Cardiac muscle cell (in vitro differentiated cells and primary cell): ENCODE measurements at places on chromosomes 16 and 17.

DNA sequence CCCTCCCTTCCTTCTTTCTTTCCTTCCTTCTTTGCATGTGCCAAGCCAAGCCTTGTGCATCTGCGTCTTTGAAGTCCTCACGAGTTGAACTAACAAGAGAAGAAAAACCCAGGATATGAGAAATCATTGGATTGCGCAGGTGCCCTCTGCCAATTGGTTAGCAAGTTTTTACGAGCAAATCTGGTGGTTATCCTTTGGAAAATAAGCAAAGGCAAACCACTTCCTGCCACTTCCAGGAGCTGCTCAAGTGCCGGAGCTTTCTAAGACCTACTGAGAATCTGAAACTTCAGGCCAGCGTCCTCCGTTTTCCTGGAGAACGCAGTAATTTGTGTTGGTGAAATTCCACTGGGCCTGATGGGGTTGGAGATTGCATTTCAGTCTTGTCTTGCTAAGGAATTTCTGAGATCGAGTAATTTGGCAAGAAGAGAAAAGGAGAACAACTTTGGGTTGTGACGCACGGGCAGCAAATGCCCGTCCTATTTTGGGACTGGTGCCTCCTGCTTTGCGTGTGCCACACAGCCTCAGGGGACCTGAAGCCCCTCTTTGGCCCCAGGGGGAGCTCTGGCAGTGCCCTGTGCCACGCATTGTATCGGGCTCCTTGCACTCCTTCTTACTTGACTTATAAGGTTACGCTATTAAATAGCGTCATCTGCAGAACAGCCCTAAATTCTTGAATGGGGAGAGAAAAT is 56.4 kb downstream of the CMIP start:
- DNase-seq = no peak

DNA sequence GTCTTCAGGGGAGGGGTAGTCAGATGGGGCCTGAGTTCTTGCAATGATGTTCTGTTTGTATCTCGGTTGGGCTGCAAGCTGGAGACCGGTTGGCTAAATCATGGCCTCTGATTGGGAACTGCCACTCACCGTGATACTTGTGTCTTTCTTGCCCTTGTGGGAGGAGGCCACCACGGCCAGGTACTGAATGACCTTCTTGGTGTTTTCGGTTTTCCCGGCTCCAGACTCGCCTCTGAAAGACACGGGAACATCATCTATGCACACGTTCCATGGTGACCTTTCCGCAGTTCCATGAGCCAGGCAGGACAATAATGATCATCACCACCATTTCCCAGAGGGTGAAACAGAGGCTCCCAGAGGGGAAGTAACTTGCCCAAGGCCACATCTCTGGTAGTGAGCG is 70.3 kb downstream of the MYH11 start:
- DNase-seq = no peak

DNA sequence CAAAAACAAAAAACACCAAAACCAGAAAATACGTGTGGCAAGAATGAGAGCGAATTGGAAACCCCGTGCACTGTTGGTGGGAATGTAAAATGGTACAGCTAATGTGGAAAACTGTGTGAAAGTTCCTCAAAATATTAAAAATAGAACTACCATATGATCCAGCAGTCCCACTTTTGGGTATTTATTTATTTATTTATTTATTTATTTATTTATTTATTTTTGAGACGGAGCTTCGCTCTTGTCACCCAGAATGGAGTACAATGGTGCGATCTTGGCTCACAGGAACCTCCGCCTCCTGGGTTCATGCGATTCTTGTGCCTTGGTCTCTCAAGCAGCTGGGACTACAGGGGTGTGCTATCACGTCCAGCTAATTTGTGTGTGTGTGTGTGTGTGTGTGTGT is 29.5 kb upstream of the MAPK3 start:
- no peak for DNase-seq

DNA sequence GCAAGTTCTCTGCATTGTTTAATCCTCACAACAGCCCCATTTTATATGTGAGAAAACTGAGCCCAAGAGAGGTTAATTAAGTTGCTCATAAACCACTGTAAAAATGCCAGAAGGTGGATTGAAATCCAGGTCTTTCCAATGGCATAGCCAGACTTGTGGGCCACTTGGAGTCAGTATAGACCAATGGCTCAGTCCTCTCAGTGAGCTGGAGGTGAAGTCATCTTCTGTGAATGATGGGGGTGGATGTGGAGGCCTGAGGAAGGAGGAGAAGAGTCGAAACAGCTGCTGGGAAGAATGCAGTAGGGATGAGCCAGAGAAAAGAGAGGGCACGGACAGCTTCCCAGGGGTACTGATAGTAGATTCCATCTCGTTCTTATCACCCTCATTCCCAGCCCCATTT is 213.4 kb downstream of the SOX9 start:
- peak; percentile 33 for DNase-seq

DNA sequence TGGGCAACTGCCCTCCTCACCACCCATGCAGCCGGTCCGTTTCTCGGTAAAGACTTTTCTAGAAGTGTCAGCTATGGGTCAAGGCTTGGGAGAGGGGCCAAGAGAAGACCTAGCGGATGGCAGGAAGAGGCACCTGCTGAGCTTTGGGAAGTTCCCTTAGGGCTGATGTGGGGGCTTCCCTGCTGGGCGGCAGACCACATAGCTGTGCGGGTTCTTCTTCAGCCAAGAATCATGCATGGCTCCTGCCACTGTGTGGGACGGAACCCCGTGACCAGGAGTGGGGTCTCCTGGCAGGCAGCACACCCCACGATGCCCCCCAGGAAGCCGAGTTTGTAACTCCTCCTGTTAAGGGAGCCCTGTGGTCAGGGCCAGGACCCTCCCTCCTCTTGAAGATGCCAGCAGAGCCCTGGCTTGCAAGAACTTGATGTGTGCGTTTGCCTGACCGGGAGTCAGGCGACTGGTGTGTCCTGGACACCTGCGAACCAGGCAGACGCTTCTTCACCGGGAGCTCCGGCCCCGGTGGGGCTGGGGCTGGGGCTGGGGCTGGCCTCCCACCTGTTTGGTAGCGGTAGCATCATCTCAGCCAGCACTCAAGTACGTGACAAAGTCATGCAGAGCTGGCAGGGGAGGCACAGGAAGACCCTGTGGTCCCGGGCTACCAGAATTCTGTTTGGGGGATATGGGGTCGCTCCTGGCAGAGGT is 17.7 kb upstream of the SLC38A10 start:
- DNase-seq = no peak

- no peak for DNase-seq
These were observed 6.2 kb downstream of the GGA2 start for GRCh38 chr16:23504076-23504452.
